ENCODE measurements at places on chromosomes 3 and 15.

DNA sequence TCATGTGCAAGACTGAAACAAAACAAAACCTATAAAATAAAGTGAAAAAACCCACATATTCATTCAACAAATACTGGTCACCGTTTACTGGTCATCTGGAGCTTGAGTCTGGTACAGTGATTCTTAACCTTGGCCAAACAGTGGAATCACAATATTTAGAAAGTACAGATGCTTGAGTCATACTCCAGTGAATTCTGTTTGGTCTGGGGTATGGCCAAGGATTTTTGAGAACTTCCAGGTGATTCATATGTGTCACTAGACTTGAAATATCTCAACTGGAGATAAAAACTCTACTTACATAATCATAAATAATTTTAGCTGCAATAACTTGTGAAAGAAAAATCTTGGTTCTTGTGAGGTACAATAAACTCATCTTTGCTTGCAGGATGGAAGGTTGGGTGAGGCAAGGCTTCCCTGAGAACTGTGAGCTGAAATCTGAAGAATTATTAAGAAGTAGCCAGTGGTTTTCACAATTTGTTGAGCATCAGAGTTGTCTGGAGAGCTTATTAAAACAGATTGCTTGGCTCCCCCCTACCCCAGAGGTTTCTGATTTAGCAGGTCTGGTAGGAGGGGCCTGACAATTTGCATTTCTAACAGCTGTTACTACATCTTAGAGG is 9.6 kb downstream of the NEK11 start:
- DNase-seq = no peak

DNA sequence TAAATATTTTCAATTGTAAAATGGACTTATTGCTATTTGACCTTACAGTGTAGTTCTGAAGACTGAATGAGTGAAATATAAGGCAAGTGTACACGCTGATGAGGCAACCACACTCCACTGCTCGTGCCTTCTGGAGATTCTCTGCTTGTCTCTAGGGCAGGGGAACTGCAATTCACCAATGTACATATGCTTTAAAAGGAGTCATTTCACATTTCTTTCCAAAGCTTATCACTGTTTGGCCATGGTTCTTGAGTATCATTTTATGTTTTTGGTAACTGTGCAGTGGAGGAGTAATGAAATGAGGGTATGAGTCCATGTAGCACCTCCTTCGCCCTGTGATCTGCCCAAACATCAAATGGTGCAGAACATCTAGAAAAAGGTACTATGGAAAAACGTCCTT is 43.7 kb downstream of the CCR4 start:
- no peak for DNase-seq

DNA sequence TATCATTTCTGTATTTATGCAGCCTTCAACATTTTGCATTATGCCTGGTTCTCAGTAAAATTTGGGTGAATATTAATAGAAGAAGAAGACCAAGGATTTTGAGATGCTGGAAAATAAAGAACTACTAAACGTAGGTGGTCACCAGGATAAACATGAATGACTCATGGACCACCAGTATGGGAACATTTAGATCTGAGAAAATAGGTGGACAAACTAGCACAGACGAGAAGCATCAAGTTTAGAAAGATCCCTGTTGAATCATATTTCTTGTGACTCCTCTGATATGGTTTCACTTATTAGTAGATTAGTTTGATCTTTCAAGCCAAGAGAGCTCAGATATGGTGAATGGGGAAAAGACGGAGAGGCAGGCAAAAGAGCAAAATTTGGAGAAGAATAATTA is 97.9 kb downstream of the RAP2B start:
- DNase-seq = no peak

- no peak for DNase-seq
Measured at GRCh38 chr3:29143151-29143550, 137.7 kb upstream of the RBMS3 start.

DNA sequence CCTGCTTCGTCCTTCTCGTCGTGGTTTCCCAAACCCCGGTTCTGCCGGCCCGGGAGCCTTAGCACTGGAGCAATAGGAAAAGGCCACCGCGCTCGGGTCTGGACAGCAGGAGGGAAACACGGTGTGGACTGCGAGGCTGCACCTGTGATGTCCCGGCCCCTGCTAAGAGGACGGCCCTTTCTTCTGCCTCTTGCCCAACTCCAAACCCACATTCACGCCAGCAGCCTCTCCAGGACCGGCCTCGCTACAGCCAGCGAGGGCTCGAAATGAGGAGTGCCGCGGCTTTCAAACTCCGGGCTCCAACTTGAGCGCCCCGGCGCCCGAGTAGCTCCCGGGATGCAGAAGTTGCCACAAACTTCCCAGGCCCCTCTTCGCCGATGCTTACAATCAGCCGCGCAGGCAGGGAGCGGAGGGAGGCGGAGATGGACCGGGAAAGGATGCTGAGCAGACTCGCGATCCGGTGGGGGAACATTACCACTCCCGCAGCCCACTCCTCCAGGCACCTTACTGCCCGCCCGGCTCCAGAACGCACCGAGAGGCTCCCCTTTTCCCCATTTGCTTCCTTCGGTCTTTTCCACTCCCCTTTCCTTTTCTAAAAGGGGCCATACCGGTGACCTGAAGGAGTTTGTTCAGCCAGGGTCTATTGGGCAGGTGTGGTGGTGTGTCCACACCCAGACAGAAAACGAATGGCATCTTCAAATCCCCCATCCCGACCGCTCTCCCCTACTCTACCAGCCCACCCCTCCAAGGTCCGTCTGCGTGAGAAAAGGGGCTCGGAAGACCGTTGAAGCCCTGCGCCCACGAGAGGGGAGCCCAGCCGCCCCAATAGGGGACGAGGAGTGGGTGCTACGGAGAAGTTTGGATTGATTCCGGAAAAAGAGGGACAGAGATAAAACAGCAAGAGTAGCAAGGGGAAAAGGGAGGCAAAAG is 18.8 kb upstream of the SATB1 start:
- DNase-seq = peak; percentile 59

GRCh38 chr3:197238842-197239241 is 59.6 kb downstream of the DLG1 start:
- no peak for DNase-seq

- no peak for DNase-seq
Measured at GRCh38 chr3:65604863-65605526, 433.7 kb downstream of the MAGI1 start.

- no peak for DNase-seq
Measured at GRCh38 chr3:195284842-195285241, 13.9 kb upstream of the XXYLT1 start.

DNA sequence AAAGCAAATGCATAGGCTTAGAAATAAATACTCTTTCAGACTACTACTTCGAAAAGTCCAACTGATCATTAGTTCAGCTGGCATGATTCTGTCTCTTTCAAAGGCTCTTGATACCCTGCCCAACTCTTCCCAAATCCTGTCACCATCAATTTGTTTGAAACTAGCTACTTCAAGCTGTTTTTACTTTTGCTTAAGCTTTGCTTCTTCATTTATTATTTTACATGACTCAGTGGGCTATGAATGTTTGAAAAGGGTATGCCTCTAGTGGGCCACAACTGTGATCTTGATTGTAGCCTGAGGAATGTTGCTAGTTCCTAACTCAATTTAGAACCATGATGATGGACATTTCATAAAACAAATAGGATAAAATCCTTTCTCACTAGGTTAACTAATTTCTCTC is 340.8 kb downstream of the NAALADL2 start:
- DNase-seq = no peak

DNA sequence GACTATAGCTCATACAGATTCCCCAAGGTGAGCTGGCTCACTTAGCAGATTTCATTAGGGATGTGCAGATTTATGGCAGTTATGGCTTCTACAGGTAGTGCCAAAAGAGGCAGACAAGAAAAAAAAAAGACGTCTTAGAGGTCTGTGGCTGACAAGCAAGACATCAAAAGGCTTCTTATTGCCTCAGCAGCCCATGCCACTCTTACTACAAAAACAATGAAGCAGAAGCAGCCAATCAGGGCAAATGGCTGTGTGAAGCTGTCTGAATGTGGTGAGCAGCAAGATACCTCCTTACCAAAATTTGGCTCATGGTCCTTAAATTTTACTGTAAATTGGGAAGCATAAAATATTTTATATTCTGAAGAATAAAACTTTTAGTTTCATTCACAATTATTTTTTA is 557.5 kb upstream of the GOLIM4 start:
- no peak for DNase-seq

DNA sequence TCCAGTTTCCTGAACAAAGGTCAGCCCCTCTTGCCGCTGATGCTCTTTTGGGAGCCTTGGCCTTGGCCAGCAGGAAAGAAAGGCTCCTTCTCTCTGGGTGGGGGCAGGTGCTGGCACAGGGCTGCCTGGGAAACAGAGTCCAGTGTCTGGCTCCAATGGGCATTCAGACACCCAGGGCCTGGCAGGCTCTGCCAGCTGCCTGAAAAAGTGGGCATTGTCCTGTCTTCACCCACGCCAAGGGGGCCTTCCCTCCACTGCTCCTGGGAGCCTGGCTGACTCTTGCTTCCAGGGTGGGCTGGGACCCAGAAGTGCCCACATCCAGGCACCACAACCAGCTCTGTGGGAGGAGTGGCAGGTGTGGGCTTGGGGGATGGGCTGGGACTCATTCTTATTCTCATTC is 62.7 kb downstream of the RHCG start:
- no peak for DNase-seq

GRCh38 chr15:96720251-96720650 is 389.8 kb downstream of the NR2F2 start:
- DNase-seq = no peak

DNA sequence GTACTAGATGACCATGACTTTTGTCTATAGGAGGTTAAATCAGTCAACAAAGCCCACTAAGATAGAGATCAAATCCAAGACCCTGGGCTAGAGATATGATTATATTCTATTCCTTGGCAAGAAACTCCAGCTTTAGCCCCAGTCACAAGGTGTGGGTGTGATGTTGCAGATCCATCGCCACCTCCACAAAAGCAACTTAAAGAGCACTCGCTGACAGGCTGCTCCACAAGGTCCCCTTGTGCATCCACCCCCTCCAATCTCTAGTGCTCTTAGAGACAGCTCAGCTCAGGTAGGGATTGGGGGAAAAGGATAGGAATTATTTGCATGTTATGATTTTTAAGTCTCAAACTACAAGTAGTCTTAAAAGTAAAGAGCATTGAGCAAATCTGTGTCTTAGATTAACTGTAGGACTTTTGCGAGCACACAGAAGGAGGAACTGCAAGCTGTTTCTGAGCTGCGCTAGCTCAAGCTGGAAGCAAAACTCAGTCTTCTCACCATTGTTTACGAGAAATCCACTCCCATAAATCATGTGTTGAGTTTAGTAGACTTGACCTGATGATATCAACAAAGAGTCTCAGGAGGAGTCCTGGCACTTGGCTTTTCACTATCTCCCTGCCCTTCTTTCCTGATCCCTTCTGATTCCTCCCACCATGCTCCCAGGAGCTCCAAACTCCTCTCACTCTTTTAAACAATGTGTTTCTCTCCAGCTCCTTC is 177.6 kb downstream of the STAC start:
- no peak for DNase-seq

- no peak for DNase-seq
Measured at GRCh38 chr3:129845956-129846355, 47.6 kb downstream of the TMCC1 start.

DNA sequence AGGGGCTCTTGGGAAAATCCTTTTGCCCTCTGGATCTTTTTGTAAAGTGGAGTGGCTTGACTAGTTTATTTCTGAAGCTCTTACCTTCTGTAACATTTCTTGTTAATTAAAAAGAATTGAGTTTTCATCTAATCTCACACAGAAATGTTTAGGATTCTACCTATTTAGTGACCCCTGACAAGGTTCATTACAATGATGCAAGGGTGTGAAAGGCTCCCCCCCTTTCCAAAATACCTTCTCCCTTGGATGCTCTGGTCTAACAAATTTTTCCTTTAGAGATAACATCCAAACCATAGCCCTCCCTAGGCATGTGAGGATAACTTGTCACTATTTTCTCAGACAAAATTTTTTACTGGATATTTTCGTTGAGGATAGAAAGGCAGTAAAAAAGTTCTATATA is 223.9 kb downstream of the THRB start:
- no peak for DNase-seq

- DNase-seq = no peak
Measured at GRCh38 chr3:84125201-84125721, 833.5 kb upstream of the CADM2 start.

- no peak for DNase-seq
Measured at GRCh38 chr3:100131241-100131640, 16.9 kb upstream of the FILIP1L start.

DNA sequence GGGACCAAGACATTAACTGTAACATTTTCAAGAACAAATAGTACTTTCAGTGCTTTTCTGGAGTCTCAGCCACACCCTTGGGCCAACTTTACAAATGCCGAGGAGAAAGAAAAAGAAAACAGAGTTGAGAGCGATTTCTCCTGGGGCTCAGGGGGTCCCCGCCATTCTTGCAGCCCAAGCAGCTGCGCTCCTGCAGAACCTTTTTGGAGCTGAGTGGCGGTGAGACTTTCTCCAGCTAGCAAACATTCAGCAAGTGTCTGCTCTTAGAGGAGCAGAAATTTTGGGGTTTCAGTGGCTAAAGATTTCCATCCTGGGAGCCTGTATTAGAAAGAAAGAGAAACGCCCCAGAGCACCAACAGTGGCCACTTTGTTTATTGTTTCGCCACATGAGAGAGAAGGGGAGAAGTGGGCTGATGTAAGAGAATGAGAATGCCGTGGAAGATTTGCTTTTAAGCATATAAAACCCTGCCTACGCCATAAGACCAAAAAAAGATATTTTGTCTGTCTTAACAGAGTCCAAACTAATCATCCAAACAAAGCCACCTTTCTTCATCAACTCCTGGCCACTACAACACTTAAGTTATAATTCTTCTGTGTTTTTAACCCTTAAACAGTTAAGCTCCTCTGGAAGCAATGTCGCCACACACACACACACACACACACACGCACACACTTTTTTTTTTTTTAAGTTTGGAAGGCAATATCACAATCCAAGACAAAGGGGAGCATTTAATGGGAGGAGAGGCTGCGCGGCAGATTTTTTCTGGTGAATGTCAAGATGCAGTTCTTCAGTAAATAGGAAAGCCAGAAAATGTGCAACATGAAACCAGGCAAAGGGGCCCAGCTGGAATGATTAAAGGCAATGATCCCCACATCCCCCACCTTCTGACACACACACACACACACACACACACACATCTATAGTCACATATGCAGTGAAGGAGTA is 19.2 kb downstream of the EID1 start:
- DNase-seq = no peak

GRCh38 chr3:106282943-106283342 is 414.1 kb upstream of the CBLB start:
- DNase-seq = no peak

DNA sequence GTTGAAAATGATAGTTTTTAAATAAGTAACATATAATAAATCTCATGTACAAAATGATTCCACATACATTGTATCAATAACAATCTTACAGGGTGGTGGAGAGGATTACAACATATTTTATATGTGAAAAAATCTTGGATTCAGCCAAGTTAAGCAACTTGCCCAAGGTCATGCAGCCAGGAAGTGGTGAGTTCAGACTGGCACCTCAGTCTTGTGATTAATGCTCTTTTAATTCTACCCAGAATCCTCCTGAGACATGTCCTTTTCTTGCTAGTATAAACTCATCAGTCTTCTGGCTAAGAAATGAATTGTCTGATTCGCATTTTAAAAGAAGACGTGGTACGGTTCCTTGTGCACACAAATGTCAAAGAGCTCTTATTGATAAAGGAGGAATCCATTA is 4.5 kb upstream of the MYRIP start:
- DNase-seq = no peak

- DNase-seq = peak; percentile 83
Measured at GRCh38 chr15:28098766-28099554, at the start of gene OCA2. TSS of gene OCA2 (minus strand) at chr15:28099315. CDS start at chr15:28081874, 17,441 bp downstream.

GRCh38 chr3:28617821-28618220 is 269.2 kb upstream of the AZI2 start:
- no peak for DNase-seq

GRCh38 chr3:125587039-125587648 is 8.2 kb downstream of the OSBPL11 start:
- DNase-seq = no peak

GRCh38 chr3:12995389-12996180 is 77.6 kb downstream of the IQSEC1 start:
- no peak for DNase-seq
